ENCODE measurements at places on chromosomes 1 and 21.

DNA sequence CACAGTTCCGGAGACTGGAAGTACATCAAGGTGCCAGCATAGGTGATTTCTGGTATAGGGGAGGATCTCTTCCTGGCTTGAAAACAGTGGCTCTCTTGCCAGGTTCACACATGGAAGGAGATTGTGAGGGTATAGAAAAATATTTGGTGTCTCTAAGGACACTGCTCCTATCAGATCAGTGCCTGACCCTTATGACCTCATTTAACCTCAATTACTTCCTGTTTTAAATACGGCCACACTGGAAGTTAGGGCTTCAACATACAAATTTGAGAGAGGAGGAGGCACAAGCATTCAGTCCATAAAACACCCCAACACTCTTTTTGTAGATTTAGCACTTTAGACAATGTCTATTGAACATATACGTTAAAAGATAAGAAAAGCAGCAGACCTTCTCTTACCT lies 37.0 kb downstream of the COL6A1 start:
- DNase-seq = no peak

DNA sequence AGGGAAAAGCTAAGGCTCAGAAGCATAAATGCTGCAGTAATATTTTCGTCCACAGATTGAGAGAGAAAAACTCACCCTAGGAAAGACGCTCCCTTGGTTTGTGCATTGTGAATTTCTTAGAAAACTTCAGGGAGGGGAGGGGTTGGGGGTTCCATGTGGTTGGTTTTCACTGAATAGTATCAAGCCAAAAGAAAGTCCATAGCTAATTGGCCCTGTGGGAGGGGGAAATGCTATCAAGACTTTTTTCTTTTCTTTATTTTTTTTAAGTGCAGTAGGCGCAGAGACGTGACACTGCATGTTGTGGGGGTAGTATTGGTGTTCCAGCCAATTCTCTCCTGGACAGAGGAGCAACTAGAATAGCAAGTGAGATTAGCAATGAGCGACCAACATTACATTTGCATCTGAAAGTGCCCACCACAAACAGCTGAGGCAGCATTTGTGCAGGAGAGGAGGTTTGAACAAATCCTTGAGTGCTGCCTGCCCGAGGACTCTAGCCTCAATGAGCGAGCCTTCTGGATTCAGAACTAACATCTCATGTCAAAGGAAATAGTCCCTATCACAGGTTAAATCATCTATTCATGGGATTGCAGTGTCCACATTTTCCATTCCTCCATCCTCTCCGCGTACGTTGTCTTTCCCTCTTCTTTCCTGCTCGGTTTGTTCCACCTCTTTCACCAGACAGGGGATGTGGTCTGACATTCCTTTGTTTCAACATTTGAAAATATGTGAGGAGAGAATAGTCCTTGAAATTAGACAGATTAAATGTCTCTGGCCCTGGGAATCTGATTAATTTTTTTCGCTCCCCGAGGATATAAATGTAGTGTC lies 118.0 kb upstream of the MARK1 start:
- DNase-seq = no peak

DNA sequence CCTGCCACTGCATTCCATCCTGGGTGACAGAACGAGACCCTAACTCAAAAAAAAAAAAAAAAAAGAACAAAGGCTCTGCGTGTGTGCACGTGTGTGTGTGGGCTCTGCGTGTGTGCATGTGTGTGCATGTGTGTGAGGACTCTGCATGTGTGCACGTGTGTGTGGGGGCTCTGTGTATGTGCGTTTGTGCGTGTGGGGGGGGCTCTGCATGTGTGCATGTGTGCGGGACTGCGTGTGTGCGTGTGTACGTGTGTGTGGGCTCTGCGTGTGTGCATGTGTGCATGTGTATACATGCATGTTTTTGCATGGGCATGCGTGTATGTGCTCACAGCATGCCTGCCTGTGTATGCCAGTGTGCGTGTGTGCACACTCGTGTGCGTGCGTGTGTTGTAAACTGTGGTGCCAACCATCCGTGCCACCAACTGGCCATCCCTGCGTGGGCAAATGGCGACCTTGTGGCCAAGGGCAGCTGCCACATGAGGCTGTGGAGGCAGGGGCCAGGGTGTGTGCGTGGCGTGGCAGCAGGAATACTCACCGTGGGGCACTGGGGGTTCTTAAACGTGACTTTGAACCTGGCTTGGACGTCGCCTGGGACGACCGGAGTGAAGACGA lies 26.8 kb upstream of the TMEM52 start:
- DNase-seq = no peak

GRCh38 chr1:55718758-55719671 lies 503.9 kb upstream of the USP24 start:
- DNase-seq = peak; percentile 17

GRCh38 chr1:26857473-26858060 lies 5.4 kb upstream of the SFN start:
- no peak for DNase-seq

GRCh38 chr1:65170511-65171142 lies 22.6 kb downstream of the AK4 start:
- no peak for DNase-seq

DNA sequence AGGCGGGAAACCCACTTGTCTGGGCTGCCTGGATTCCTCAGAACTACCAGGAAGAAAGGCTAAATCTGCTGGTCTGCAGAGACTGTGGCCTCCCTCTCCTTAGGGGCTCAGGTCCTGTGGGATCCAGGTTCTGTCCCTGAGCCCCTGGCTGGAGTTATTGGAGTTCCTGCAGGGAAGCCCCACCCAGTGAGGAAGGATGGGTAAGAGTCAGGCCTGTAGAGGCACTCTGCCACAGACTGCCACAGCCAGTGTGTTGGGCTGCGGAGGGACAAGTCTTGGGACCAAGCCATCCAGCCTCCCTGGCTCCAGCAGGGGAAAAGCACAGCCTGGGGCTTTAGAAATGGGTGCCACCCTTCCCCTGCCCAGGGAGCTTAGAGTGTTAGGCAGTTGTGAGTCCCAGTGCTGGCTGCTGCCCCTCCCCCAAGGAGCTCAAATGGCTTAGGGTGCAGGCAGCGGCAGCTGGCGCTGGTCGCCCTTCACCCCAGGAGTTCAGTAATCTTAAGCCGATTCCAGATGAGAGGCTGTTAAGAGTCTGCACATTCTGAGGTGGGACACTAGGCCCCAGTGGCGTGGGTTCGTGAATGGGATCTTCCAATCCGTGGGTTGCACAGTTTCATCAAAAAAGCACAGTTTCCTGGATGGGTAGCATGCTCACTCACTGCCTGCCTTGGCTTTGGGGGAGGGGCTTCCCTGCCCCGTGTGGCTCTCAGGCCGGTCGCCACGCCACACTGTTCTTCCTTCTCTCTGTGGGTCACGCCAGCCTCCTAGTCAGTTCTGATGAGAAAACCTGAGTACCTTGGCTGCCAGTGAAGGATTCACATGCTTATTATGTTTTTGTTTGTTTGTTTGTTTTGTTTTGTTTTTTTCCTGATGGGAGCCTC lies 57.6 kb upstream of the FMO3 start:
- no peak for DNase-seq

DNA sequence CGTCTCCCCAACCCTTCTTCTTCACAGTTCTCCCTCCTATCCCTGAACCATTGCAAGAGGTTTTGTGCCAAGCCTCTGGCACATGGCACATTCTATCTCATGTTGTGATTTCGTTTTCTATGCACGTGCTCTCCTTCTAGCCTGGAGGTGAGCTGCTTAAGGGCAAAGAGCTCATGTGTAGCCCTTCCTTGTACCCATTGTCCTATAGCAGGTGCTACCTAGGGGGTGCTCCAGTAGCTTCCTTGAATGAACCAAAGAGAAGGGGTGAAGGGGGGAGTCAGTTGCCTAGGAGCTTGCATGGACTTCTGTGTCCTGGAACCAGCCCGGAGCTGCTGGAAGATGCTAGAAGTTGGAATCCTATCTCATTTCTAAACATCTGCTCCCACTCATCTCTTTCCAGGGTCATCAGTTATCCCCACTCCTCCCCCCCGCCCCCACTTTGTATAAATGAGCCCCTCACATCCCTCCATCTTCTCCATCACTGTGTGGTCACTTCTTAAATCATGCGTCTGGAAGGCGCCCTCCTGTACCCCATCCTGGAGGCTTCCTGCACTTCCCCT lies 535 bp upstream of the DISC1 start:
- no peak for DNase-seq

- no peak for DNase-seq
Measured at GRCh38 chr1:25924454-25924853, 18.2 kb upstream of the STMN1 start.

- DNase-seq = no peak
Measured at GRCh38 chr1:151401125-151401788, 1.9 kb downstream of the PSMB4 start.
